ENCODE measurements at places on chromosomes 1 and 21.

- no peak for DNase-seq
These were observed 55.1 kb upstream of the RGS4 start for GRCh38 chr1:163013826-163014600.

- peak; percentile 29 for DNase-seq
These were observed 211.6 kb downstream of the LMX1A start for GRCh38 chr1:165144757-165145397.

DNA sequence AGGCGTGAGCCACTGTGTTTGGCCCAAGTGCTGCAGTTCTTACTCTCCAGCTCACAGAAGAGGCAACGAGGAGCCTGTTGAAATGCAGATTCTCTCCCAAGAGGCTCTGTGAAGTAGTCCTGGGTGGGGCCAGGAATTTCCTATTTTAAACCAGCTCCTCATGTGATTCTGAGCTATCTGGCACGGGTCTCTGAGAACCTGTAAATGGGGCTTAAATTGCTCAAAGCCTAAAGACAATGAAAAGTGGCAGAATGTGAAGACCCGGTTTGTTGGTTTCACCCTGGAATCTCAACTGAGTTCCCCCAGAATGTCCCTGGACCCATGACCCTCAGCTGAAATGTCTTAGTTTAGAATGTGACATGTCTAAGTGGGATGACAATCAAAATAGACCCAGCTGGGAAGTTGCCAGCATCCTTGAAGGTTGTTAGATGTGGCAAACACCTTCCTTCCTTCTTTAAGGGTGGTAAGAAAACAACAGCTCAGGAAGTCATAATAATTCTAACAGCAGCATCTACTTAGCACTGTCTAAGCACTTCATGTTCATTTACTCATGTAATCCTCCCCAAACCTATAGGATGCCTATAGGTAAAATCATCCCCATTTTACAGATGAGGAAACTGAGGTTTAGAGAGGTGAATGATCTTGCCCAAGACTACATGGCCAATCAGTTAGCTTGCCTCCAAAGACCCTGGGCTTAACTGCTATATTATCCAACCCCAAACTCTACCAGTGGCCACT is 20.9 kb upstream of the ATP5PO start:
- no peak for DNase-seq

- DNase-seq = no peak
These were observed 15.4 kb upstream of the CD2 start for GRCh38 chr1:116738673-116739370.

- no peak for DNase-seq
These were observed 549.2 kb upstream of the BRINP3 start for GRCh38 chr1:191026828-191027227.

DNA sequence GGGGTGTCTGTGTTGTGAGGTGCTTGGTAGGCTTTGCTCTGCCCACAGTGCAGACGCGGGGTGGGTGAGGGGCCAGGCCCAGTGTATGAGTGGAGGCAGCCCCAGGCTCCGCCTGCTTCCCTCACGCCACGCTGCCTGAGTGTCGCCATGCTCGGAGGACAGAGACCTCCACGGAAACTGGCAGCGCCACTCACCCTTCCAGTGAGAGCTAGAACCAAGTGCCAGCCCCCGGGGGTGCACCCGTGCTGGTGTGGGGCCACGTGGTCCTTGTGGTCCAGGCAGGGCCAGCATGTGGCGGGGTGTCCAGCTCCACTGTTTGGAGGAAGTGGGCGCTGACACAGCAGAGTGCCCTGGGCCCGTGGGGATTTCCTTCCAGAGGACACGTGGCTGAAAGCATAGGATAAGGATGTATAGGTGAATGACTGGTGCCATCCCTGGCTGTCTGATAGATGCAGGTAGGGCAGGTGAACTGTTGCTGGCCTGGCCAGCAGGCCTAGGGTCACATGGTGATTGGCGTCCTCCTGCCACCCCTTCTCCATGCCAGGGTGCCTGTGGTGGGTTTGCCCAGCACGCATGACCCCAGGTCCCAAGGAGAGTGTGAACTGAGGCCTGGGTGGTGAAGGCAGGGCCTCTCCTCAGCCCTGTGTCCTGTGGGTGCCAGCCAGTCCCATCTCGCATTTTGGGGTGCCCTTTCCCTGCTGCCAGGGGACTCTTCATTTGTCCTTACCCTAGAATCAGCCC is 3.8 kb downstream of the LRRC3 start:
- DNase-seq = no peak

GRCh38 chr1:115793162-115793561 is 24.6 kb upstream of the CASQ2 start:
- no peak for DNase-seq

GRCh38 chr1:207748737-207749528 is 2.9 kb upstream of the CD46 start:
- no peak for DNase-seq

GRCh38 chr1:49060766-49061165 is 284.1 kb upstream of the BEND5 start:
- peak; percentile 97 for DNase-seq

DNA sequence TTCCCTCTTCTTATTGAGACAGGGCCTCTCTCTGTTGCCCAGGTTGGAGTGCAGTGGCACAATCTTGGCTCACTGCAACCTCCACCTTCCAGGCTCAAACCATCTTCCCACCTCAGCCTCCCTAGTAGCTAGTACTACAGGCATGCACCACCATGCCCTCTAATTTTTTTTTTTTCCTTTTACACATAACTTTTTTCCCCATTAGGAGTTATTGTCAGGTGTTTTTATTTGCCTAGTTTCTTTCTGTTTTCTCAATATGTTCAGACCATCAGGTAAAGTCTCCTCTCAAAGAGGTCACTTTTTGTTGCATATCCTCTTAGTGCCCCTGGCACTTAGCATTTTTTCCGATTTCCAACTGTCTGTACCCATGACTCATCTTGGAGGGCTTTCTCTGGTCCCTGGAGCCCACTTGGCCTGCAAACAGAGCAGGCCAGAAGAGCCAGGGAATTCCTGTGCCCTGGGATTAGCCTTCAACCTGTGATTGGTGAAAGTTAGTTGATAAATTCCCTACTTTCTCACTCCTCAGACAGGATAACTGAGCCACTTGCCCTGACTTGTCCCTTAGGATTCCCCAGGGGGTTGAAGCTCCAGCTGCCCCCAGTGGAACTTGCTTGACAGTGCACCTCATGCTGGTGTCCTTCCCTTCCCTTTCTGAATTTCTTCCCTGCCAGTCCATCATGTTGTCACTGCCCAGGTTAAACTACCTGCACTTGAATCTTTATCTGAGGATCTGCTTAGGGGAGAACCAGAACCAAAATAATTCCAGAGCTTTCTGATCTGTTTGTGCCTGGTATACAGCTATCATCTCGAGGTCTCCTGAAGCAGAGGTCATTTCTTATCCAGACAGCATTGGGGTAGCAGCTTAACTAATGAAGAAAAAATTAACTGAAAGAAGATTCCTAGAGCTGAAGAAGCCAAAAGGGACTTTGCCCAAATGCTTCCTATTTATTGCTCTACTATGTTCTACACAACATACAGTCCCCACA is 2.4 kb downstream of the NTPCR start:
- no peak for DNase-seq

GRCh38 chr1:109790735-109791494 is 27.2 kb upstream of the EPS8L3 start:
- no peak for DNase-seq

DNA sequence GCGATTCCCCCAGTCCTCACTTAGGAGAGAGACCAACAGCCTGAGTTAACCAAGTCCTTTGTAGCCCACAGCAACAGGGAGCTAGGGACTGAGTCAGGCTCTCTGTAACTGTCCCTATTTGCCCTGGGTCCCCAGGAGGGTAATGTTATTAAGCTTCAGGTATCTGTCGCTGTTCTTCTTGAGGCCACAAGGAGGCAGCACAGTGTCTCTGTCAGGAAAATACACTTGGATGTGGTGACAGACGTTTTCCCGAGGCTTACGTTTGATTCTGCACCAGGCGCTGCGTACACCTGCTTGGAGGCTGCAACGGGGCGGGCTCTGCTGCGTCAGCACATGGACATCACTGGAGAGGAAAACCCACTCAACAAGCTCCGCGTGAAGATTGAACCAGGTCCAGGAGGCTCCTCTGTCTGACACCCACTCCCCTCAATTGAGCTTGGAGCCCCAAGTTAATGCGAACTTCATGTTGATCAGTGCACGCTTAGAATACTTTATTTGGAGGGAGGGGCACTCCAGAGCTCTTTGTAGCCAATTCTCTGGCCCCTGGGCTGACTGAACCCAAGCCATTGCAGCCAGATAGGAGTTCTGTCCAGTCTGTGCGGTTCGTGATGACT is 10.7 kb upstream of the ELF3 start:
- DNase-seq = no peak
